Stimulated activated CD8-positive, alpha-beta memory T cell treated with anti-CD3 and anti-CD28 coated beads, Interleukin-12 subunit alpha, Interleukin-12 subunit beta, amount 100 ng/mL, for 4 hours (primary cell): ENCODE measurements at places on chromosomes 2 and 18.

DNA sequence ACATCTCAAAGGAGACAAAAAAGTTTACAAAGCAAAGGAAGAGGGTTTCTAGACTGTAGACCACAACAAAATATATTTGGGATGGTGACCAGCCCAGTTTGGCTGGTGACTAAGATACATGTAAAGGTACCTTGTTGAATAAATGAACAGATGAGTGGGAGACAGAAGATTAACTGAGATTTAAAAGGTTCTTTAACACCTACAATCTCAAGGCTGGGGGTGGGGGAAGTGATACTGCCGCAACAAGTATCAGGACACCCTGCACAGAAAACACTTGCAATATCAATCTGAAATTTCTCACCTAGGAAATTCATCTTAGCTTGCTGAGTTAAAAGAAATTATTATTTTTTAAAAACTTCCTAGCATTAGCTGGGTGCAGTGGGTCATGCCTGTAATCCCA lies 8.3 kb downstream of the RNF149 start:
- DNase-seq, result no peak

DNA sequence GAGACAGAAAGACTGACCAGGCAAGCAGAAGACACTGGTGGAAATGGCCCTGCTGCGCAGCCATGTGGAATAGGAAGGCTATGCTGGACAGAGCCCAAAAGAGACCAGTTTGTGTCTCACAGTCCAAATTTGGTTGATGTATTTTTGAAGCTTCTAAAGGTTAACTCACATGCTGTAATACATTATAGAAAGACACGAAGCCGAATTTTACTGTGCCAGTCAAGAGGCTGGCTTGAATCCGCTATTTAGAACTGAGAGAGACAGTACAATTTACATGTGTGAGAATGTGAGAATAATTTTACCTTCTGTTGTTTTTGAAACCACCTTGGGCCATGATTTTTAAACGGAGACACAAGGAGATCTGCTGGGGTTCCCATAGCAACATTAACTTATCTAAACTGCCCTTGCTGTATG lies 113.6 kb downstream of the METTL8 start:
- DNase-seq, result no peak

DNA sequence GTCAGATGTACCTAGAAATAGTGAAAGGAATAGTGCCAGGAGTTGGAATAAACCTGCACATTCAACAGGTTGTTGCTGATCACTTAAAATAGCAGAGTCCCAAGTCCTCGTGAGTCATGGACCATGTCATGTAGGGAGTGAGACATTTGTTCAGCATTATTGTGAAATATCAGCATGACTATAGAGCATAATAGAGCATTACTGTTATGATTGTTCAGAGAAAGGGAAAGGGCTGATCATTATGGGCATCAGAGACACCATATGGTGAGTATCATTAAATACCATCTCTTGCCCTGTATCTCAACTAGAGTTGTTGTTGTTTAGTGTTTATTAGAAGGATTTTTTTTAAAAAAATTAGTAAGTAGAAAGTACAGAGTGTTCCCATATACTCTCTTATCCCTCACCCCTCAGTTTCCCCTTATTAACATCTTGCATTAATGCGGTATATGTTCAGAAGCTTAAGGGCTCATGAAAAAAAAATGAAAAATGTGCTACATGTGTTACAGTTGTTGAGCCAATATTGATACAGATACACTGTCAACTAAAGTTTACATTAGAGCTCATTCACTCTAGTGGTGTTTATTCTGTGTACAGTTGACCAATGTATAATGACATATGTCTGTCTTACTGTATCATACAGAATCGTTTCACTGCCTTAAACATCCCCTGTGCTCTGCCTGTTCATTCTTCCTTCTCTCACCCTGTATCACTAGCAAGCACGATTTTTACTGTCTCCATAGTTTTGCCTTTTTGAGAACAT lies 5.7 kb downstream of the ELAC1 start:
- no peak for DNase-seq

DNA sequence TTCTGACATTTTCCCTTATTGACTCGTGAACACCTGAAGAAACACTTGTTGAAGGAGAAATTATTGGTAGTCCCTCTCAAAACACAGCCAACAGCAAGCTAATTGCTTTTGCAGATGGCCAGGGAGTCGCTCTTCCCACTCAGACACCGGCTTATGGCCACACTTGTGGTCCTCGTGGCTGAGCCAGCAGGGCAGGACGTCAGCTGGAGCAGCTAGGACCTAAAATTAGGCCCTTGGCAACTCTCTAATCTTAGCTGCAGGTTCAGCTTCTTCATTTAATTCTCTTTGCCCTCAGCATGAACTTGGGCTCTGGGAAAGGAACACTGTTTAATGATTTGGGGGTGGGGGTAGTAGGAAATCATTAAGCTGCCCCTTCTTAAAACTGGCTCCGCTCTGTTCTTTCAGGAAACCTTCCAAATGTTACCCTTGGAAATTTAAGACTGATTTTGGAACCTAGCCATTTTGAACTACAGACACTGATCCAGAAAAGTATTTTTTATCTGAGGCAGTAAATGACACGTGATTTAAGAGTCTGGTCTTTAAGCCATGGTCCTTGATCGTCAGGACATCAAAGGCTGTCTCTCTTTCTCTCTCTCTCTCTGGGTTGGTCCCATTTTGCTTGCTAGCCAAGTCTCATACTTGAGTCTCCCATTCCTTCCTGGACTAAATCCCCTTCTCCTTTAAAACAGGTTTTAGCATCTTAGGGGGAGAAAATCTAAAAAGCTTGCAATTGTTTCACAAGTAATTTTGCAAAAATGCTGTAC lies 77.5 kb downstream of the CDK15 start:
- no peak for DNase-seq

GRCh38 chr18:45687621-45688020 lies 36.4 kb upstream of the SLC14A1 start:
- DNase-seq, result peak; percentile 14

- DNase-seq, result no peak
These were observed 301.2 kb downstream of the NCKAP5 start for GRCh38 chr2:133266926-133267590.

- DNase-seq, result no peak
These were observed 24.5 kb upstream of the LPIN2 start for GRCh38 chr18:3037423-3037915.

GRCh38 chr2:29759360-29759759 lies 162.0 kb downstream of the ALK start:
- no peak for DNase-seq

GRCh38 chr2:111663471-111664274 lies 220.3 kb downstream of the ANAPC1 start:
- DNase-seq, result no peak

GRCh38 chr2:192675681-192676080 lies 480.9 kb upstream of the TMEFF2 start:
- no peak for DNase-seq

DNA sequence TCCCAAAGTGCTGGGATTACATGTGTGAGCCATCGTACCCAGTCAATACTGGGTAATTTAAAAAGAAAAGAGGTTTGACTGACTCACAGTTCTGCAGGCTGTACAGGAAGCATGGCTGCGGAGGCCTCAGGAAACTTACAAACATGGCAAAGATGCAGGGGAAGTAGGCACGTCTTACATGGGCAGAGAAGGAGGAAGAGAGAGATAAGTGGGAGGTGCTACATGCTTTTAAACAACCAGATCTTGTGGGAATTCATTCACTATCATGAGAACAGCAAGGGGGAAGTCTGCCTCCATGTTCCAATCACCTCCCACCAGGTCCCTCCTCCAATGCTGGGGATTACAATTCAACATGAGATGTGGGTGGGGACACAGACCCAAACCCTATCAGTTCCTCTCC lies 192.5 kb downstream of the ATAD2B start:
- DNase-seq, result no peak

DNA sequence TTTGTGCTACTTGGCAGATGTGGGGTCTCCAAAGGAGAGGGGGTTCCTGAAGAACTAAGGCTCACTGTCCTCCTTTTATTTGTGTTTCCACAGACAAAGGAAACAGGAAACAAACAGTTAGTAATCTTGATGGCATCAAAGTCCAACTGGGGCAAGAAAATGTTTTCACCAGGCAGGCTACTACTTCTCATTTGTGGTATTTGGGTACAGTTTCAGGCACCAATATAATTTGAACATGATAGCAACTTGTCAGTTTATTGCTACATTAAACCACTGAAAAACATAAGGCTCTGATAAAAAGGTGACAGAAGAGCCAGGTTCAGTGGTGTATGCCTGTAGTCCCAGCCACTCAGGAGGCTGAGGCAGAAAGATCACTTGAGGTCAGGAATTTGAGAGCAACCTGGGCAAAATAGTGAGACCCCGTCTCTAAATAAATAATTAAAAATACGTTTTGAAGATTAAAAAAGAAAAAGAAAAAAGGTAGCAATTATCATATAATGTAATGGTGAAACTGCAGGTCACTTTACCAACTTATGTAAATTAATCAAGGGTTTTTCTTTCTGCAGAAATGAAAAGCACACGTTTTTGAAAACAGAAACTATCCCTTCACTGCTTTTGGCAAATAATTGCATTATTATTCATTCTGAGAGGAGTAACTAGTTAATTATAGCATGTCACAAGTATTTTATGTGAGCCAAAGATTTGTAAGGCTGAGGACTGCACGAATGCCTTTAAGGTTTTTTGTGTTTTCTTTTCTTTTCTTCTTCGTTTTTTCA lies 157.5 kb upstream of the CAVIN2 start:
- no peak for DNase-seq

GRCh38 chr2:125684932-125685331 lies 971.0 kb upstream of the GYPC start:
- DNase-seq, result no peak

DNA sequence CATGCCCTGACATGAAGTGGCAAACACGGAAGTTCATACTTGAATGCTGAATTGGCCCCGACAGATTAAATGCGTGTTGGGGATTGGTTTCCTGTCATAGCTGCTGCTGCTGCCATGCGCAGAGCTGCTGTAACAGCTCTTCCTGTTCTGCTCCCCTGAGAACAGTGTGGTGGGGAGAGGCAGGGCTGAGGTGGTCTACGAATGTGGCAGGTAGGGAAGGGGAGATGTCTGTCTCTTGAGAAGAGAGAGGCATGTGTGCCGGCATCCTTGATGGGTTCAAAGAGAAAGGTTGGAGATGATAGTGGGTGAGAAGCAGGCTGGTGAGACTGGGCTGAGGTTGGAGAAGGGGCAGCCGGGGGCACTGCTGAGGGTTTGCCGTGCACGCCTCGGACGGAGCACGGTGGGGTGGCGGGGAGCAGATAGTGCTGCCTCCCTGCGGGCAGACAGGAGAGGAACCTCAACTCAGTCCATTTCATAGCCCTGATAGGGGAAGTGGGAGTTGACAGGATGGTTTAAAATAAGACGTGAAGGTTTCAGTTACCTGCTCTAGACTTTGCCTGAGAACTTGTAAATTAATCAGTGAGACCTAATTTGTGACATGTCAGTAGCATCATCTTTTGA lies 46.1 kb downstream of the TMEM185B start:
- DNase-seq, result peak; percentile 68

GRCh38 chr2:88637464-88637863 lies 10.2 kb upstream of the EIF2AK3 start:
- DNase-seq, result no peak

- no peak for DNase-seq
These were observed 11.8 kb upstream of the SMIM21 start for GRCh38 chr18:75439348-75439747.

GRCh38 chr2:129074298-129074920 lies 755.7 kb upstream of the HS6ST1 start:
- no peak for DNase-seq

DNA sequence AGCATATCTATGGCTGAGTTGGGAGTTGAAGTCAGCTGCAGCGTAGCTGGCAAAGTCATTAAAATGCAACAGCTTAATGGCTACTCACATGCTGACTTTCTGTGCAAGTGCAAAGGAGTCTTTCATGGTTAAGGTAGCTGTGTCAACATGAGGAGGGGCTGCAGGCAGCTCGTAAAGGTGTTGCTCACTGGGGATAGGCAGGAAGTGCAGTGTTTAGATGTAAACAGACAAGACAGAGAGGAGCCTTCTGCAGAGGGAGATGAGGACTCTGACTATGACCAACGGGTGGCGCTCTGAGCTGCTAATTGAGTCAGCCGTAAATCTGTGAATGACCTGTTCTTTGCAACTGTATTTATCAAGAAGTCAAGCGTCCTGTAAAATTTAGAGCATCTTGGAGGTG lies 22.3 kb upstream of the CAVIN2 start:
- DNase-seq, result no peak

DNA sequence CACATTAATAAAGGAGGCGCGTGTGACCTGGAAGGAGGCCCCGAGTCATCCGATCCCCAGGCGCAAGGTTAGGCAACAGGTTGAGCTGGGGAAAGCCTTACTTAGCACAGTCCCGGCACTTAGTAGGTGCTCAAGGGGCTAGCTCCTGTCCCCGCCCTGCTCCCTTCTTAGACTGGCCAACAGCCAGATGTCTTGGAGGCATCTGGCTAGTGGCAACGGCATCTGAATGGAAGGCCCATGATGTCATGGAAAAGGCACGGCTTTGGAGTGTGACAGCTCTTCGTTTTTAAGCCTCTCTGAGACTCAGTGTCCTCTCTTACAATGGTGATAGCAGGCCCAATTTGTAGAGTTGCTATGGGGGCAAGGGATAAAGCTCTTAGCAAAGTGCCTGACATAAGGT lies 258.3 kb downstream of the CYRIA start:
- DNase-seq, result no peak

DNA sequence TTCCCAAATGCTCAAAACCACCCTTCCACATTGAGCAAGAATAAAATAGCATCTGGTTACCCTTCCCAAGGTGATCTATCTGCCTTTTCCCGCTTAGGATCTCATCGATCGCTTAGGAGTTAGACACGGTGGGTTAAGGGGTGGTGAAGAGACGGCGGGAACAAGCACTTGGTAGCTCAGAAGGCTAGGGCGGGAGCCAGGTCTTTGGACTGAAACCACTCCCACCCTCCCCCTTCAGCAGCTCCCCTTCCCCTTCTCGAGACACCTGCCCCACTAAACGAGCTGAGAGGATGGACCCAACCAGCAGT lies 513 bp downstream of the THOC1 start:
- DNase-seq, result no peak

GRCh38 chr18:29218091-29218490 lies 1041.2 kb upstream of the CDH2 start:
- DNase-seq, result no peak

- DNase-seq, result no peak
These were observed 63.1 kb downstream of the RHOB start for GRCh38 chr2:20509770-20510490.

GRCh38 chr2:224941960-224942359 lies 100.3 kb downstream of the DOCK10 start:
- DNase-seq, result no peak

- DNase-seq, result no peak
These were observed 209.8 kb downstream of the DCDC2C start for GRCh38 chr2:3913166-3913565.

DNA sequence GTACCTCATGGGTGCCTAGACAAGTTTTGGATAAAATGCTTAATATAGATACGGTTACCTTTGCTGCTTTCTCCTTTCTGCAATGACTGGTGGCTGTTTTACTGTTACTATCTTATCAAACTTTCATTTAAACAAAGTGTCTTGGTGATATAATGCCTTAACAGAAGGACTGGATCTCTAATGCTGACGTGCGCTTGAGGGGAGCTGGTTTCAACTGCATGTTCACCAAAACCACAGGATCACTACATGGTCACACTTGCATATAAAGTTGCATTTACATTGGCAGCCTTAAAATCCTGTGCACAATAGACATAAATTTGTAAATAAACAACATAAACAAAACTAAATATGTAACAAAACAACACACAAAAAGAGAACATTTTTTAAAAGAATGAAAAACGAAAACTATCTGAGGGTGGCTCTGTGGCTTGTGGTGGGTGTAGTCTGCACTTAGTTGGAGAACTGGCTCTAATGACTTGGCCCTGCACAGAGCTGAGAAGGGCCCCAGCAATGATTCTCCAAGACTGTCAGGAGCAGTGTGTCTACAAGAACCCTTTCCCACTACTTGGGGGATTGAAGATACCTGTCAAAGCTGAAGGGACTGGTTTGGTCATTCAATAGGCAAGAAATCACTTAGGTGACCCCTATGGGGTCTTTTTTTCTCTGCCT lies 135.5 kb downstream of the UXS1 start:
- DNase-seq, result no peak
